ENCODE measurements at places on chromosomes 5 and 9.

- DNase-seq, result no peak
Measured at GRCh38 chr5:154044581-154044980, 5.8 kb downstream of the MFAP3 start.

GRCh38 chr5:34657988-34658387 is 1.9 kb downstream of the RAI14 start:
- no peak for DNase-seq

DNA sequence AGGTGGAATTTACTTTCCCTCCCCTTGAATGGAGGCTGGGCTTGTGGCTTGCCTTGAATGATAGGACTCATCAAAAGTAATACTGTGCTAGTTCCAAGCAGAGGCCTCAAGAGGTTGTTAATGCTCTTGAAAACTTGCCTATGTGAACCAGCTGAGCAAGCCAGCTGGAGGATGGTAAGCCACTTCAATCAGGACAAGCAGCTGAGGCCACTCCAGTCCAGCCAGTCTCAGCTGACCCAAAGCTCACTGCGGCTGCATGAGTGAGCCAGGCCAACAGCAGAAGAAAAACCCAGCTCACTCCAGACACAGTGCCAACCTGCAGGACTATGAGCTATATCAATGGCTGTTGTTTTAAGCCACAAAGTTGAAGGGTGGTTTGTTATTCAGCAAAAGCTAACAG is 182.8 kb downstream of the MCTP1 start:
- DNase-seq, result peak; percentile 1

- no peak for DNase-seq
Measured at GRCh38 chr9:136399176-136400037, 563 bp downstream of the SNAPC4 start.

GRCh38 chr5:3518051-3518450 is 77.6 kb upstream of the IRX1 start:
- no peak for DNase-seq

GRCh38 chr5:158616707-158617106 is 483.0 kb downstream of the EBF1 start:
- no peak for DNase-seq

DNA sequence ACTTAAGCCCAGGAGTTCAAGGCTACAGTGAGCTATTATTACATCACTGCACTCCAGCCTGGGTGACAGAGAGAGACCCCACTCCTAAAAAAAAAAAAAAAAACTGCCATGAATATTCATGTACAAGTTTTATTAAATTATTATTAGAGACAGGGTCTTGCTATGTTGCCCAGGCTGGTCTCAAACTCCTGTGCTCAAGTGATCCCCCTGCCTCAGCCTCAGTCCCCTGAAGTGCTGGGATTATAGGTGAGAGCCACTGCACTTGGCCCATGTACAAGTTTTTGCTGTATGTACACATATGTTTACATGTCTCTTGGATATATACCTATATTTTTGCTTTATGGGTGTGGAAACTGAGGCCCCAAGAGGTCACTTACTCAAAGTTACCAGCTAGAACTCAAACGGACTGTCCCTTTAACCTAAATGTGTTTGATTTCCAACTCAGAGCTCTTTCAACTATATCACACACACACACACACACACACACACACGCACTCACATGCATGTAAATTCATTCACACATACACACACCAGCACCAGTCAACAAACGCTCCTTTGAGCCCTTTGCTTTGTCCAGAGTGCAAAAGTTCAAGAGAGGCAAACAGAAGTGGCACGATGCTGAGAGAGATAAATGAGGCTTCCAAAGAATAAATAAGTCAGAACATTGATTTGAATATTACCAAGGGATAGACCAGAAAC is 42.3 kb upstream of the STRBP start:
- no peak for DNase-seq

- DNase-seq, result no peak
Measured at GRCh38 chr5:53083927-53084326, 25.6 kb downstream of the MOCS2 start.

DNA sequence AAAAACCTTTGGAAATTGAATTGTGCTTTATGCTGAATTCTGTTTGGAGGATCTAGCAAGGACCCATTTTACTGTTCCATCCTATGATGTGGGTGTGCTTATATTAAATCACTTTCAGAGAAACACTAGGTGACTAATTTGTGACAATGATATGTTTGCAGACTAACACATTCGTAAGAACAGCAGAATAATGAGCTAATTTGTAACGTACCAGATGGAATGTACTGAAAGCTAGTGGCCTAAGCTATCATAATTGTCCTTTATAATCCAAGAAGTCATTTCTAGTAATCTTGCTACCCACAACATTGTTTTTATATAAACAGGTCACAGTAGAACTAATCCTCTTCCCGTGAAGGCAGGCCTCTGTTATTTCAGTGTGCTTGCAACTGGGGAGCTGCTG is 292.5 kb downstream of the PDE4D start:
- DNase-seq, result no peak

DNA sequence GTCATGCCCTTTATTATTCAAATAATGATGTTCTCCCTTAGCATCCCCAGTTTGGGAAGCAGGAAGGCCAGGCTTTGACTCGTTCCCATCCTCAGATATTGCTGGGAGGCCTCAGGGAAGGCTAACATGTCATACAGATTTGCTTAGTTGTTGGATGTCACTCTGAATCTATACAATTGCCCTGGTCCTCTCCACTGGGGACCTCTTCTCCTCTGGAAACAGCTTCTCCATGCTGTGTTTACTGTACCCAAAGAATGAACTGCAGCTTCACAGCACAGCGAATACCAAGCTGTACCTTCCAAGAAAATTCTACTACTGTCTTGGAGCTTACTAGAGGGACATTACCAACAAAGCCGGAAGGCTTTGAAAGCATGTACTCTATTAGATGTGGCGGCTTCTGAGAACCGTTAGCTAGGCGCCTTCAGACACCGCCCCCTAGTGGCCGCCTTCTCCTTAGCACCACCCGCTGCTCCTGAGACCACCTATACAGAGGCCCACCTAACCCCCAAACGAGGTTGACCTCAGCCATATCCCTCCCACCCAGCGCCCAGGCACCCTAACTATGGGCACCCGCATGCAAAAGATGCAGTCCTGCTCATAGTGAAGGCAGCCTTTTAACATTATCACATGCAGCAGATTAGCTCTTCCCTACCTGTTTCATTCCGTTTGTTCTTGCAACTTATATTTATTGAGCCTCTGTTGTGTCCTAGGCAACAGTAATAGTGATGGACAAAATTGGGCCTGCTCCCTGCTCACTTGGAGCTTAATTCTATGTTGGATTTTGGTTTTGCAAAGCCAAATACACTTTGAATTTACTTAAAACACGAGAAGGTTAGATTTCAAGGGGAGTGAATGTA is 34.9 kb upstream of the FOXI1 start:
- no peak for DNase-seq

GRCh38 chr5:105593011-105593760 is 2030.6 kb upstream of the NUDT12 start:
- no peak for DNase-seq

- DNase-seq, result no peak
Measured at GRCh38 chr5:150649108-150650020, 8.9 kb downstream of the SYNPO start.

DNA sequence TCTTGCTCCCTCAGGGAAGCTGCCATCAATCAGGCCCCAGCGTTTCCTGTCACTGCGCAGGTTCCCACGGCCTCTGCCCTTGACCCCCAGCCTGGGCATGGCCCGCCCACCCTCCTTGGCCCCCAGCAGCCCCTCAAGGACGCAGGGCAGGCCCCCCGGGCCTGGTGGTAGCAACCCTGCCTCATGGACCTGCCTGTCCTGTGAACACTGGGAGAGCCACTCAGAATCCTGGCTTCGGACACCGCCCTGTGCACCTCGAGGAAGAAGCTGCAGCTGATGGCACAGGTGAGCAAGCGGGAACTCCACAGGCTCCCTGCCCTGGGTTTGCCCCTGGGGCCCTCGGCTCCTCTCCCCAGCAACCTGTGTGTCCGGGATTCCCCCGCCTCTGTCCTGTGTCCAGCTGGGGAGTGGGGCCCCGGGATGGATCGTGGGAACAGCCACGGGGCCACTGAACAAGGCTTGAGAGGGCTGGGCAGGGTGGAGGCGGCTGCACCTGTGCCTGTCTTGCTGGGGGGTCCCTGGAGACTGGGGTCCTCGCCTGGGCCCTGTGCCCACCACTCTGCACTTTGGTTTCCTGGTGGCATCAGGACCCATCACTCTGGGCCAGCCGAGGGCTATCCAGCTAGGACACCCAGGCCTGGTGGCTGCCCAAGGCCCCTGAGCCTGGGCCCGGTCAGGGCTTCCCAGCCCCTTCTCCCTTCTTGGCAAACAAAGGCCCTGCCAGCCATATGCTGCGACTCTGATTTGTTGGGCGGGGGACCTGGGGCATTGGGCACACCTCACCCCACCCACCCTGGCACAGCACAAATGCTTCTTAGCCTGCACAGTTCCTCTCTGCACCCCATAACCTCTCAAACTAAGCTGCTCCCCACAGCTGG is 33.5 kb upstream of the EGFL7 start:
- DNase-seq, result no peak

DNA sequence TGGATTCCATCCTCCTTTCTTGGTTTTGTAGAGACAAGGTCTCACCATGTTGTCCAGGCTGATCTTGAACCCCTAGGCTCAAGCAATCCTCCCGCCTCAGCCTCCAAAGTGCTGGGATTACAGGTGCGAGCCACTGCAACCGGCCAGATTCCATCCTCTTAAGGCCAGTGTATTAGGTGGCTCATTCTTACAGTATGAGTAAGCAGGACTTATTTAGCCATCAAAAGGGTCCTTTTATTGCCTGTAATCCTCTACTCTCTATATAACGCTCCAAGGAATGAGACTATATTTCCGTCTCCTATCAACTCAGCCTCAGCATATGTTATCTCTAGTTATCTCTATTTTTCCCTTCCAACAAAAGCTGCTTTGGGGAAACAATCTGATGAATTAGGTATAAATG is 3.0 kb upstream of the ERBIN start:
- no peak for DNase-seq

DNA sequence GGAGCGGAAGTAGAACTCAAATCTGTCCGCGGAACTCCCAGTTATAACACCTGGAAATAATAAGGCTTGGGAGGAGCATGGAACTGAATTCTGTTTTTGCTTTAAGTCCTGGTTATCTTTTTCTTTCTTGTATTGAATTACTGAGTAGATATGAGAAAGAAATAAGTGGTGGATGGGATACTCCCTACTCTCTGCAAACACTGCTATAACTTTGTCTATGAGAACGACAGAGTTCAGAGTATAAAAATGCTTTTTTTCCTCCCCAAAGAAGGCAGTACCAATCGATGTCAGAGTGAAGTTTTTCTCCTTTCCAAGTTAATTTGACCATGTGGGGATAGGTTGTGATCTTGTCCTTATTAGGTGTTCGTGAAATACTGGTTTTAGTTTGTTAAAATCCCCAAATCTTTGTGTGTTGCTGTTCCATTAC is 1.2 kb downstream of the RIC1 start:
- DNase-seq, result no peak

- DNase-seq, result no peak
Measured at GRCh38 chr9:109092051-109092580, 27.6 kb downstream of the TMEM245 start.

- no peak for DNase-seq
Measured at GRCh38 chr5:106974272-106974671, 696.5 kb downstream of the EFNA5 start.

- DNase-seq, result no peak
Measured at GRCh38 chr5:25823330-25823873, 1178.6 kb upstream of the CDH10 start.

DNA sequence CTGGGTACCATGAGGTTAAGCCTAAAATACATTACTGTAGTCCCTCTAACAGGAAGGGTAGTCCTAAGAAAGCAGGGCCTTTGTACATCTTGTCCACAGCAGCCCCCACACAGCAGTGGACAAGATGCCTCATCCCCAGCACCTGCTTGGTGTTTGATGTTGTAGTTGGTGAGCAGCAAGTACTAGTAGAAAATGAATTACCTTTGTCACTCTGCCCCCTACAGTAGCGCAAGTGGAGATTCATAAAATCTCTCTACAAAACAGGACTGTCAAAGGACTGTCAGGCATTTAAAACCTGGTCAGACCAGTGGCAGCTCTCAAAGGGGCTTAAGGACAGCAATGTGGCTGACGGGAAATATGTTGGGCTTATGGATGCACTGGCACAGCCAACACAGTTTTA is 122.5 kb downstream of the TMEM174 start:
- peak; percentile 13 for DNase-seq

DNA sequence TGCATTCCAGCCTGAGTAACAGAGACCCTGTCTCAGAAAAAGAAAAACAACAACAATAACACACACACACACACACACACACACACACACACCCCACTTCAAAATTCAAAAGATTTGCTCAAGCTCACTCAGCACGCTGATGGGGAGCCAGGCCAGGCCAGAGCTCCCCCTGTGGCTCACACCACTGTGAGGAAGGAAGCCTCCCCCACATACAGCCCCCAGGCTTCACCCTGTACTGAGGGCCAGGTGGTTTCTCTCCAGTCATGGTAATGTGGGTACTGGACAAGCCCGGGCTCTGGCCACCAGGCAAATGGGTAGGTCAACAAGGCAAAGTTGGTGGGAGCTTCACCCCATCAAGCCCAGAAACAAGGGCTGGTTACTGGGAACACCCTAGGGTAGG is 19.0 kb downstream of the ATOX1 start:
- DNase-seq, result no peak

GRCh38 chr5:169344629-169345028 is 43.7 kb upstream of the SLIT3 start:
- no peak for DNase-seq

- peak; percentile 67 for DNase-seq
Measured at GRCh38 chr9:89969156-89969675, 364.4 kb downstream of the GADD45G start.

DNA sequence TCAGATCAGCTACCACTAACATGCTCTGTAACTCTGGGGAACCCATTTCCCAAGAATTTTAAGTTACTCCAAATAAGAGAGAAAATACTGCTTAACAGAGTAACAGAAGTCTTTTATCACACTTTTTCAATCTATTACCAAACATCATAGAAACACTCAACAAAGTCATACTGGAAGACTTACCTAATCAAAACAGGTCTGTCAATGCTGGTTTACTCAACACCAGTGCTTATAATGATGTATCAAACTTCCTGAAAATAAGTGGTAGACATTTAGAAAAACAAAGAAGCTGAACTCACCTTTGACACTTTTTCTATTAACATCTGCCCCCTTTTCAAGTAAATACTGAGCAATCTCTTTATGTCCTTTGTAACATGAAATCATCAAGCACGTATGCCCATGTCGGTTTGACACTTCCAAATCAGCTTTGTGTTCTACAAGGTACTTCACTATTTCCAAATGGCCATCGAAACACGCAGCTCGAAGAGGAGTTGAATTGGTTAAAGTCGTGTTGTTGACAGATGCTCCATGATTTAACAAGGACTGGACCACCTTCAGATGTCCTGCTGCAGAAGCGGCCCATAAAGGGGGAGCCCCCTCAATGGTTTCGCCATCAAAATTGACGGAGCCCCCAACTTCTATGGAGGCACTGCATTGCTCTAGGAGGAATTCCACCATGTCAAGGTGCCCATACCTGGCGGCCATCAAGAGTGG is 1.8 kb downstream of the FEM1C start:
- DNase-seq, result no peak

DNA sequence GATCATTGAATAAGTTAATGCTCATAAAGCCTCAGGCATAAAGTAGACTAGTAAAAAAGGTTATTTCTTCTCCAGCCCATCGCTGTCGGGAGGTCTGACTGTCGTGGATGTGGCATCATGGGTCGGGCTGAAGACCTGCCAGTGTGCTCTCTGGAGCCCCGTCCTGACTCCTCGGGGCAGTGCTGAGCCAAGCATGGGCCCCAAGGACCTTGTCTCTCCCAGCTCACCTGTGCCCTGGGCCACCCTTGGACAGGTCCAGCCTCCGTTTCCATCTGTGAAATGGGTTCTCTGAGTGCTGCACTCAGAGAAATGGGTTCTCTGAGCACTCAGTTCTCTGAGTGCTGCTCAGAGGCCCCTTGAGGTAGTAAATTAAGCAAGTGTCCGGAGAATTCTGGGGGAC is 269.0 kb downstream of the GADD45G start:
- no peak for DNase-seq

All from DMS153 (cell line).